ENCODE measurements at places on chromosomes 5 and 9. TPM values are rescaled to one million over a fixed set of nuclear protein-coding genes. Genes with fewer than 3 reads are reported as not detected.

Gene IFNA13
- not detected for polyA plus RNA-seq

Gene CNTFR
- 2.1 TPM for polyA plus RNA-seq

Gene FNBP1
- 6.6 TPM for polyA plus RNA-seq

Gene HRCT1
- 2.9 TPM for polyA plus RNA-seq

Gene TEX53
- not detected for polyA plus RNA-seq
